WERI-Rb-1 (cell line): ENCODE measurements at places on chromosomes 2 and 18.

- DNase-seq, result no peak
These were observed 119.0 kb upstream of the ARHGAP28 start for GRCh38 chr18:6610466-6610865.

DNA sequence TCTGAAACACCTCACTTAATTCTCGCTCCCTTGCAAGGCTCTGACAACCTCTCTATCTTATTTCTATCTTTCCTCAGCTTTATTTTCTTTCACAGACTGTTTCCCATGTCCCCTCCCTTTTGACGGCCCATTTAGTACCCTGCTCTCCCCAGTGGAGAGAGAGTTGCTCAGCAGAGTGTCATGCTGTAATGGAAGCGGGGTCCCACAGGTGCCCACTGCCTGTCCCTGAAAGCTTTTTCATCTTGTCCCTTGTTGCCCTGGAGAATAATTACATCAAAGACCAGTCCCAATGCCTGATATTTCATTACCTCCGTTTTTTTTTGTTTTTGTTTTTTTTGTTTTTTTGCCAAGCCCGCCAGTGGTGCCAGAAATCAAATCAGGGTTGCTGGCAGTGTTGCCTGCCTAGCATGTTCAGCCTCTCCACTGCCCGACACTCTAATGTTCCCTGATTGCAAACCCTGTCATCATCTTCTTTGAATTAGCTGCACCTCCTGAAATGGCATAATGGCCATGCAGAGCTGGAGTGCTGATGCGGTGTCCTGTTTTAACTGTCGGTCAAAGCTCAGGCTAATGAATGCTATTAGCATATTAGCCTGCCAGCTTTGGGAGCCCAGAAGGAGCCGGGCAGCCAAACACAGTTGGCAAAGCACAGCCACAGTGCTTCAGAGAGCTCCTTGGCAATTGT lies 71.2 kb upstream of the CAVIN2 start:
- DNase-seq, result no peak

GRCh38 chr18:38619129-38619528 lies 1053.5 kb upstream of the CELF4 start:
- no peak for DNase-seq

DNA sequence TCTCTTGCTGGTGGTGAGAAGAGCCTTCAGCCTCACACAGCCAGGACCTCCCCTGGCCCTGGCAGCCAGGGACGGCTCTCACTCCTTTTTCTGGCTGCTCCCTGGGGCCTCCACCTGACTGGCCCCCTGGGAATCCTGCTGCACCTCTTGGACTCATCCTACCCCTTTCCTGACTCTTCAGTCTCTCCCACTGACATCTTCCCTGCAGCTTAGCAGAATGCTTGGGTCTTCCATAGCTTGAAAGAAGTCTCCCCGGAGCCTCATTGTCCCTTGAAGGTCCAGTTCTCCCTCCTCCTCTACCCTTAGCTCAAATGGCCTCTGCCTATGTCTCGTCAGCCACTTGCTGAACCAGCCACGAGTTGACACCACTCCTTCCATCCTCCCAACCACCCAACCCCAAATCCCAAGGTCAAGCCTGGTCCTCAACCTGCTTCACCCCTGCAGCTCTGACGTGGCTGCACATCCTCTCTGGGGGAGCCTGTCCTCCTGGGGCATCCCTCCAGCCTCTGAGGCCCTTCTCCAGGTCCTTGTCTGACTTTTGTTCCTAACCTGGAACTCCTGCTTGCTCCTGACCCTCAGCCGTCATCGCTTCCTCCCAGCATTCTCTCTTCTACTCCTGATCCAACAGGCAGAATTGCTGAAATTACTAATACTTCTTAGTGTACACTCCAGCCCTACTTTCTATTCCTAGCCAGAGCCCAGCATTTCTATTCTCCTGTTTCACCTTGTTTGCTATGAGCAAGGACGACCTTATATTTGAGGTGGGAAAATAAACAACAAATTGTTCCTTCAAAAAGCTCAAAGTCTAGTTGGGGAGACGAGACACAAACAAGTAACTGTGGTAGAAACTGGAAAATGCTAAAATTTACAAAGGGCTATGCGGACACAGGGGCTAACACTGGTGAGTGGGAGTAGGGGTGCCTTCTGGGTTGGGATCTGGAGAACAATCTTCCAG lies 68.7 kb upstream of the MGAT4A start:
- DNase-seq, result no peak
